ENCODE measurements at places on chromosomes 6 and 20. TPM values are rescaled to one million over a fixed set of nuclear protein-coding genes. Genes with fewer than 3 reads are reported as not detected.

Gene SYCP2
- 6.7 TPM for total RNA-seq

Gene ELOVL2
- total RNA-seq: 6.2 TPM

Gene UBE2J1
- total RNA-seq: 58.7 TPM

Gene FOXS1
- 4.7 TPM for total RNA-seq

Gene SOBP
- total RNA-seq: 27.7 TPM

Gene ECT2L
- total RNA-seq: 0.21 TPM

Gene BFSP1
- total RNA-seq: 3.3 TPM

Gene SEMG2
- total RNA-seq: not detected

Gene WFDC10B
- not detected for total RNA-seq

Gene LRRN4
- 0.58 TPM for total RNA-seq

Gene CD40
- total RNA-seq: 3.1 TPM

Gene MOXD1
- total RNA-seq: 123 TPM

Gene FOXC1
- total RNA-seq: 7.3 TPM

Gene SLC22A16
- 0.63 TPM for total RNA-seq

Gene CFB
- total RNA-seq: 6.5 TPM

Gene SIRPB1
- total RNA-seq: 0.26 TPM

Gene EYA4
- total RNA-seq: 20.9 TPM

Gene GPRC6A
- total RNA-seq: not detected

Gene CDH4
- total RNA-seq: 0.42 TPM

Gene LKAAEAR1
- not detected for total RNA-seq

Gene LRP11
- 50.2 TPM for total RNA-seq

Gene EPHA7
- total RNA-seq: 75.9 TPM

Gene RAET1L
- total RNA-seq: not detected

Gene HLA-DQB2
- total RNA-seq: 0.21 TPM

Gene SLC35F1
- total RNA-seq: 9.1 TPM

Gene TTBK1
- total RNA-seq: 0.32 TPM

Gene C20orf202
- total RNA-seq: 0.21 TPM

Gene TRIM10
- 0.42 TPM for total RNA-seq

Gene FOXQ1
- 10.8 TPM for total RNA-seq

Gene CGA
- not detected for total RNA-seq

Gene SLC17A9
- 8.9 TPM for total RNA-seq

Gene LTB
- total RNA-seq: 2.1 TPM

Gene RSPO3
- 4.9 TPM for total RNA-seq

Gene ZSCAN16
- 3.9 TPM for total RNA-seq

Gene ANKRD66
- not detected for total RNA-seq

Gene DAAM2
- 21.1 TPM for total RNA-seq
